Astrocyte (in vitro differentiated cells and primary cell): ENCODE measurements at places on chromosomes 4 and X. TPM values are rescaled to one million over a fixed set of nuclear protein-coding genes. Genes with fewer than 3 reads are reported as not detected.

NEXMIF gene
- total RNA-seq, result 0.48 TPM in 2 replicates

DNA sequence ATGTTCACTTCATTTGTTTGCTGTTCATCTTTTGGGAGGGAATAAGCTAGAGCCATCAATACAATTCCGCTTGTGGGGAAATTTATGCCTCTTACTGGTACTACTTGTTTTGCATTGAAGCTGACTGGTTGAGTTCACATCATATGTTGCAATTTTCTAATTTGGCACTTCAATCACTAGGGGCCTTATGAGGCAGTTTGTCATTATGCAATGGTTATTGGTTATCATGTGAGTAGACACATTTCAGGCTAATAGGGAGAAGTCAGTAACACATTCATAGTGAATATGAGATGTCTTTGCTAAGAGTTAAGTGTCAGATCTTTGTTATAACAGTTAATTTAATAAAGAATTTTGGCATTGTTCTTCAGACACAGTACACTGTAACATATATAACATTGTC is 5.0 kb downstream of the RPL36A start:
- DNase-seq, result no peak

DNA sequence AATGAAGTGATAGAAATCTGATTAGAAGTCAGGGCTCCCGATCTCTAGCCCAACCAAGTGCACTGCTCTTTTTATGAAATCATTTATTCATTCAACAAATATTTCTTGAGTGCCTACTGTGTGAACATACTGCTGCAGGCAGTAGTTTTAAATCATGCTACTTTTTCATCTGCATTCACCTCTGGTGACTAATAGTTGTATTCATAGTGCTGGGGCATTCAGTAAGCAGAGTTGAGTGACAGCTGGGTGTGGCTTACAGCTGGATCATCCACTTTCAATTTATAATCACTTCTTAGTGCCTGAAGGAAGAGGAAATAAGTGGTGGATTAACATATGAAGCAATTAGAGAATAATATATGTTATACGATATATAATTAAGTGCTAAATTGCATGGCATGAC is 94.1 kb upstream of the HPRT1 start:
- no peak for DNase-seq

ARR3 gene
- total RNA-seq, result not detected in 2 replicates

ADH7 gene
- not detected in 2 replicates for total RNA-seq

DNA sequence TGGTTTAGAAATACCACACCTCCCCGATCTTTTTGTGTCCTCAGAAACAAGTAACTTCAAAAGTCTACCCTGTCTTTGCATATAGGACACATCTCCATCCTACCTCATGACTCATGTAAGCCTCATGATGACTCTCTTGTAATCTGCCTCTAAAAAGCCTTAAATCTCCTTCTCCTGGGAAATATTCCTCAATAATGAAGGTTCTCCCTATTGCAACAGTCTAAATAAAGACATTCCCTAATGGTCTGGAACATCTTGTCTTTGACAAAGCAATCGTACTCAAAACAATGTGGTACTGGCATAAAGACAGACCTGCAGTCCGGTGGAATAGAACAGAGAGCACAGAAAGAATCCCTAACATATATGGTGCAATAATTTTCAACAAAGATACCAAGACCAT is 257.7 kb downstream of the OPHN1 start:
- DNase-seq, result peak; percentile 18

GRCh38 chrX:16138108-16138427 is 14.7 kb downstream of the GRPR start:
- DNase-seq, result no peak

DNA sequence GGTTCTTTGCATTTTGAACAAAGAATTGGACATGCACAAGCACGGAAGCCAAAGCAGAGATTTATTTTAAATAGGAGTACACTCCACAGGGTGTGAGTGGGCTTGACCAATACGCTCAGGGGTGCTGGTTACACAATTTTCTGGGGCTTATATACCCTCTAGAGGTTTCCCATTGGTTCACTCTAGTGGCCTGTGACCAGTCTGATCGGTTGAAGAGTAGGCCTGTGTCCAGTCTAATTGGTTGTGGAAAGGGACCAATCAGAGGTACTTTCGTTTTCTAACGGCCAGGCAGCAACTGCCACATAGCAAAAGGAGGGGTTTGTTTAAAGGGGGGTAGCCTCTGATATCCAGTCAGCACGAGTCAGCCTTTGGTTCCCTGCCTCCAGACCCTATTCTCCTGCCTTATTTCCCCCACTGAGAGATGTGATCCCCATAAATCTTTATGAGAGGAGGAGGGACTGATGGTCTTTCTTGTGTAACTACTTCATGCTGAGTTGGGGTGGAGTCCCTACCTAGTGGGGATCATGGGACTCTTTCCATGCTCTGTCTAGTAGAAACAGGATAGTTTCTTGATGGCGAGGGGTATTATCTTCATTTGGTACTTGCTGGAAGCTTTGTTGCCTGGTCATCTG is 11.3 kb upstream of the AREG start:
- no peak for DNase-seq

DSPP gene
- total RNA-seq, result not detected in 2 replicates
